ENCODE measurements at places on chromosomes 3 and 15.

DNA sequence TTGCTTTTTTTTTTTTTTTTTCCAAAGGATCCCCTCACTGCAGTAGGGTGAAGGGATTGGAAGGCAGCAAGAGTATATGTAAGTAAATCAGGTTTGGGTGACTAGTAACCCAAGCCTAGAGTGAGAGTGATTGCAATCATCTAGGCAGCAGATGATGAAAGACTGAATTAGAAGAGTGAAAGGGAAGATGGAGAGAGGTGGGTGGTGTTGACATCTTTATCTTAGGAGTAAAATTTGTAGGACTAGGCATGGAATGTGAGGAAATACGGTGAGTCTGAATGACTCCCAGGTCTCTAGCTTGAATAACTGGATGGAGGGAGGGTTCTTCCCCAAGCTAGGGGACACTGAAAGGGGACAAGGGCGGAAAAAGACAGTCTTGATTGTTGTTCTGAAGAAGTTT lies 63.4 kb downstream of the TPRG1 start:
- DNase-seq: no peak

DNA sequence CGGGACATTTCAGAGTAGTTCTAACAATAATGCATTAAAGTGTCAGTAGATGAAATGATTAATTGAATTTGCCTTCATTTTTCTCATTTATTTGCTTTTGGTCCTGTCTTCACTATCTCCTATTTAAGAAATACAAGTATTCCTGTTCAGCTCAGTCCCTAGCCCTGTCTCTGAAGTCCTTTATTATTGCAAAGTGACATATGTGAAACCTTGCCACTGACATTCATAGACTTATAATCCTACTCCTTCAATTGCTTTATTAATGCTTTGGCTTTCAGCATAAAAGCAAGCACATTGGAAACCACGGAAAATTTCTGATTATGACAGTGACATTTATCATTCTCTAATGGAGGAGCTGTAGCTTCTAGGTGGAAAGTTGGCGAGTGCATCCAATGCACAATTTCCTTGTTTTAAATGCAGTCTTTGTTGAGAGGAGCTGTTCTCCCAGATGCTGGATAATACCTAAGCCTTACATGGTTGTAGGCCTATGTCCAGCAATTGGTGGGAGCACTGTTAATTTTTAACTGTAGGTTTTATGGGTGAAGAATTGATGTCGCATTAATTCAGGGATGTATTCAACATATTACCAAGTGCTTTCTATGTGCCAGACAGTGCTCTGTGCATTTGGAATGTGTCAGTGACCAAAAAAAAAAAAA lies 337.8 kb downstream of the FEZF2 start:
- DNase-seq: no peak

DNA sequence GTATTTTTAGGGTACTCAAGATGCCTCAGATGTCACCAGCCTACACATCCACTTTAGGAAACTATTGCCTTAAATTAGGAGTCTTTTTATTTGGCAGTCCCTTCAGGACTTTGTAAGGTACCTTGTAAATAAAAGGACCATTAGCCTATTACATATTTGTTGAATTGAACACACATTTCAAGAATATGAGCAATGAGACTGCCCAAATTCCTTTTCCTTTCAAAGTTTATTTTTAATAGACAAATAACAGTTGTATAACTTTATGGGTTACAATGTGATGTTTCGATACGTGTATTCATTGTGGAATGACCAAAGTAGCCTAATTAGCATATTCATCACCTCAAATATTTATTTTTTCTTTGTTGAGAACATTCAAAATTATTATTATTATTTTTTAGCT lies 176.7 kb upstream of the PDZRN3 start:
- no peak for DNase-seq

DNA sequence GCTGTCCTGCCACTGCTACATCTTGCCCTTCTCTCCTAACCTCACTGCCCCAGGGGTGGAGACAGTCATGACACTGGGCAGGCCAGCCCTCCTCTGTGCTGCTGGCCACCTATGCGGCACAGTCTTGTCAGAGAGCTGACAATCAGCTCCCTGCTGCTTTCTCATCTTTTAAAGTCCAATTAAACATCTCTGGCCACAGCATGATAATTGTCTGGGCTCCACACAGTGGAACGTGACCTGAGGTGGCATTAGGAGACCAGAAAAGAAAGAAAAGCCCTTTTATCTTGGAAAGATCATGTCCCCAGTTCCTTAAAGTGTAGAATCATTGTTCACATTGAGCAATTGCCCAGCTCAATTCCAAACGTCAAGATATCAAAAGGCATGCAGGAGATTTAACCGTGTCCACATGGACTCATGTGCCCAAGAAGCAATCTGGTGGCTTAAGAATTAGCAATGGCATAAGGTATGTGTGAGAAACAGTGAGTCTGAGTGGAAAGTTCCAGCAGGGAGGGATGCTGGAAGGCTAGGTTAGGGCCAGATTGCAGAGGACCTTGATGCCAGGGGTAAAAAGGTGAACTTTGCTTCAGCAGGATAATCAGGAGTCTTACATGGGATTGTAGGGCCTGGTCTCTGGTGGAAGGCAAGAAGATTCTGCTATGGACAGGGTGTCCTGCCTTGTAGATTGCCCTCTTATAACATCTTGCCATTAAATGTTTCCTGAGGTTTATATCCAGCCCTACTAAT lies 15.3 kb upstream of the CACNA1D start:
- DNase-seq: no peak

- no peak for DNase-seq
Measured at GRCh38 chr3:152126260-152126659, 142.5 kb upstream of the MBNL1 start.

- DNase-seq: no peak
Measured at GRCh38 chr15:25422021-25422420, 16.8 kb downstream of the UBE3A start.

DNA sequence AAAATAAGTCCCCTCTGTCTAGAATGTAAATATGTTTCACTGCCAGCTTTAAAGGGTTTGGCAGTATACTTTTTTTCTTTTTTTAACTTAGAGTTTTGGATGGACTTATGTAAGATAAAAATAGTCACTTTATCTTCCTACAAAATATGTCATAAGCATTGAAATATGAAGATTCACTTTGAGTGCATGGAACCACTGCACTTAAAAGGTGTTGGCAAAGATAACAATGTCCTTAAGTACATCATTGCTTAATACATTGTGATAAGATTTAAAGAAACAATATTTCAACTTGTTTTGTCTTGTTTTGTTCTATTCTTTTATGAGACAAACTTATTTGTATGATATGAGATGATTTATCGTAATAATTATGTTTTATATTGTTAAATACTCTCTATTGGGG lies 66.3 kb upstream of the NAALADL2 start:
- no peak for DNase-seq

GRCh38 chr3:195085356-195086130 lies 185.4 kb downstream of the XXYLT1 start:
- no peak for DNase-seq

- DNase-seq: no peak
Measured at GRCh38 chr3:120311863-120312794, 27.1 kb upstream of the GPR156 start.

DNA sequence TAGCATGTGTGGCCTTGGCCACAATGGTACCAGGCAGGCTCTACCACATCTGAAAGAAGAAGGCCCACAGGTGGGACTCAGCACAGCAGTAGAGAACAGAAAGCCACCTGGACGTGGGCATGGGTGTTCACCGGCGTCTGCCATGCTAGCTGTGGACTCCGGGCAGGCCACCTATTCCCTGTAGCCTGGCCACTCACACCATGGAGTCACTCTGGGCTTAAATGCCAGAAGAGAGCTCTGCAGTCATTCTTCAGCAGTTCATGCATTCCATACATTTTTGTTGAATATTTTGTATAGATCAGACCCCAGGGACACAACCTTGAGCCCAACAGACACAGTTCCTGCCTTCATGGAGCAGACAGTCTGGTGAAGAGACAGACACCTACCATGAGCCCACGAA lies 138.6 kb downstream of the SRGAP3 start:
- DNase-seq: no peak

DNA sequence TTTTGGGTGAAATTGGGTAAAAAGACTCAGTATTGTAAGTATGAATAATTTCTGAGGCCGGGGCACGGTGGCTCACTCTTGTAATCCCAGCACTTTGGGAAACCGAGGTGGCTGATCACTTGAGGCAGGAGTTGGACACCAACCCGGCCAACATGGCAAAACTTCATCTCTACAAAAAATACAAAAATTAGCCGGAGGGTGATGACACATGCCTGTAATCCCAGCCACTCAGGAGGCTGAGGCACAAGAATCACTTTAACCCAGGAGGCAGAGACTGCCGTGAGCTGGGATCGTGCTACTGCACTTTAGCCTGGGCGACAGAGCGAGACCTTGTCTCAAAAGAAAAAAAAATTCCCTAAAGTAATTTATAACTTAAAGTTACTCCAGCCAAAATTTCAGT lies 162.2 kb downstream of the APBA2 start:
- no peak for DNase-seq

All from suppressor macrophage treated with lipopolysaccharide for 1 hour (primary cell).